ENCODE measurements at places on chromosomes 3 and 15.

GRCh38 chr3:157159037-157159761, 748 bp downstream of the CCNL1 start:
- H3K4me1 ChIP-seq: peaks cover 16% of the 10 kb centered on the region
- H3K36me3 ChIP-seq: peaks cover 29% of the 10 kb centered on the region
- H3K27ac ChIP-seq: peak overlapping the region; percentile 100

DNA sequence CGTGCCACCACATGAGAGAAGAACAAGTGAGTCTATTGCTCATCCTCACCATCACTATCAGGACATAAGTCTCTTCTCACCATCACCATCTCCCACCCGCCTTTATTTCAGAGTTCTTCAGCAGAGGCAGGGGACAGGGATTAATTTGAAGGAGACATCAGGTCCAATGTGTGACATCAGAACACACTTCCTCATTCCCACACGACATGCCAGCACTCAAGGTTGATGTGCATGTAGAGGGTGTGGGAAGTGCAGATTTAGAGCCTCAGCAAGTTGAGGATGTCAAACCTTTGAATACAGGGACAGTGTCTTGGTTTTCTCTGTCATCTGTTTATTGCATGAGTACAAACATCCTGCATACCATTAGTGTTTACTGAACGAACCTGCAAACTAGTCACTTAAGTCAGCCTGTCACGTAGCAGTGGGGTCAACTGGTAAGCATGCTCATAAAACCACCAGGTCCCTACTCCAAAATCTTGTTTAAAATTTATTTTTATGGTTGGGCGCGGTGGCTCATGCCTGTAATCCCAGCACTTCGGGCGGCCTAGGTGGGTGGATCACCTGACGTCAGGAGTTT, 104.4 kb downstream of the MYLK start:
- no peak for DNase-seq
- no peak overlapping the region for H3K27ac ChIP-seq
- no peaks in the 10 kb centered on the region for H3K36me3 ChIP-seq
- H3K27me3 ChIP-seq: no peaks in the 10 kb centered on the region
- no peak overlapping the region for H3K4me3 ChIP-seq
- H3K4me1 ChIP-seq: peaks cover 18% of the 10 kb centered on the region

GRCh38 chr3:32557640-32558352, 12.9 kb downstream of the DYNC1LI1 start:
- H3K27me3 ChIP-seq: no peaks in the 10 kb centered on the region
- H3K4me1 ChIP-seq: no peaks in the 10 kb centered on the region
- DNase-seq: no peak

DNA sequence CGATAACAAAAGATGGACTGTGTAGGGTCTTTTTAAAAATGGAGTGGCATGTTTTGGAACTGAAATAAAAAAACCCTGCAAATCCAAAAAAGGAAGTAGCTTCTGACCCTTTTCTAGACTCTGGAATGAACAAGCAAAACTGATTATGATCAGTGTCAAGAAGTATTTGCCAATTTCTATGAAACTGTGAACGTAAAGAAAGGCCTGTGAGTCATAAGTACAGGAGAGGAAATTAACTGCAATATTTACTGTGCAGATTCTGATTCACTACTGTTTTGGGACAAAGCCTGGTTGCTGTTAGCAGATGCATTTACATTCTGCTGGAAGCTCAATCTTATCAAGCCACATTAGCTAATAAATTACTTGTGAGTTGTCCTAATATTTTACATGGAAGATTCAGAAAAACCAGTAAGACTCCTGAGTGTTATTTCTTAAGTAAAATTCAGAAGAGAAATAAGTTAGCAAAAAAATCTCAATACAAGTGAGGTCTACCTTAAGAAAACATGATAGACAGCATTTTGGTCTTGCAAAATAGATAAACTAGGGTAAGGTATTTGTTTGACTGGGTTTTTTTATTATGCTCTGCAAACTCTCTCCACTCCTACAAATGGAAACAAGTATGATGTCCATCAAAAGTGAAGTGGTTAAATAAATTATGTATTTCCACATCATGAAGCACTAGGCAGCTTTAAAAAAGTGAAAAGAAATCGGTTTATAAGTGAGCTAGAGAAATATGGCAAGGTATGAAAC, 90.2 kb upstream of the LMOD3 start:
- H3K27ac ChIP-seq: peak overlapping the region; percentile 45
- no peak for DNase-seq
- H3K4me1 ChIP-seq: peaks cover 4% of the 10 kb centered on the region
- H3K36me3 ChIP-seq: peaks cover 16% of the 10 kb centered on the region

GRCh38 chr15:49919034-49919433, 200.0 kb downstream of the ATP8B4 start:
- H3K4me1 ChIP-seq: no peaks in the 10 kb centered on the region
- no peak overlapping the region for H3K4me3 ChIP-seq
- no peaks in the 10 kb centered on the region for H3K27me3 ChIP-seq
- H3K36me3 ChIP-seq: no peaks in the 10 kb centered on the region

- H3K4me1 ChIP-seq: no peaks in the 10 kb centered on the region
- no peak overlapping the region for H3K27ac ChIP-seq
- H3K27me3 ChIP-seq: no peaks in the 10 kb centered on the region
- no peaks in the 10 kb centered on the region for H3K36me3 ChIP-seq
- no peak for DNase-seq
- H3K4me3 ChIP-seq: no peak overlapping the region
Observed at GRCh38 chr3:70620367-70620766, 307.9 kb upstream of the MDFIC2 start.

DNA sequence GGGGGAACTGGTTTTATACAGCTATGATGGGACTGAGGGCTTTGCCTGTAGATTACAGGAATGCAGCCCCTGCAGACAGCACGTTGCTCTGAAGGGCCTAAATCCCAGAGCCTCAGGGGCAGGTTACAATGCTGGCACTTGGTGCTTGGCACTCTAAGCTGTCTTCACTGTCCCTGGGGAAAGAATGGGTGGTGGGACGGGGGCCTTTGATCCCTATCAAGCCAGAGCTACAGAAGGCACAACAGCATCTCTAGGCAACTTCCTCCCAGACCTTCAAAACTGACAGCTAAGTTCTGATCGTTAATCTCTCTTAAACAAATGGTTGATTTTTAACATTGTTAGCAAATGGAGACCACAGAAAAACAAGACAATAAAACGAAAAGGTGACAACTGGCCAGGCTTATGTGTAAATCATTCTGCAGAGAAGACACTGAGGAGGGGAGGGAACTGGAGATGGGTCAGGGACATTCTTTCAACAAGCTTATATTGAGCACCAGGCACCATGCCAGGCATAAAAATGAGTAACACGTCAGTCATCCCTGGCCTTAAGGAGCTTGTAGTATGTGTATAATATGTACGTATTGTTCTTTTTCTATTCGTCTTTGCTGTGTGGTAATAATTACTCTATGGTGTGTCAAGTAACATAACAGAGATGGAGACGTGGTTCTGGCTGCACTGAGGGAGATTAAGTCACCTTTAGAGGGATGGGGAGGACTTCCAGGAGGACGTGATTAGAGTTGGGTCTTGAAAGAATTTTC, 49.1 kb downstream of the CA12 start:
- no peaks in the 10 kb centered on the region for H3K36me3 ChIP-seq
- no peaks in the 10 kb centered on the region for H3K4me1 ChIP-seq
- no peak overlapping the region for H3K27ac ChIP-seq
- no peaks in the 10 kb centered on the region for H3K27me3 ChIP-seq

GRCh38 chr3:182035324-182035723, 323.6 kb downstream of the SOX2 start:
- H3K27ac ChIP-seq: no peak overlapping the region
- H3K36me3 ChIP-seq: no peaks in the 10 kb centered on the region
- H3K4me1 ChIP-seq: no peaks in the 10 kb centered on the region
- H3K4me3 ChIP-seq: no peak overlapping the region
- no peak for DNase-seq

DNA sequence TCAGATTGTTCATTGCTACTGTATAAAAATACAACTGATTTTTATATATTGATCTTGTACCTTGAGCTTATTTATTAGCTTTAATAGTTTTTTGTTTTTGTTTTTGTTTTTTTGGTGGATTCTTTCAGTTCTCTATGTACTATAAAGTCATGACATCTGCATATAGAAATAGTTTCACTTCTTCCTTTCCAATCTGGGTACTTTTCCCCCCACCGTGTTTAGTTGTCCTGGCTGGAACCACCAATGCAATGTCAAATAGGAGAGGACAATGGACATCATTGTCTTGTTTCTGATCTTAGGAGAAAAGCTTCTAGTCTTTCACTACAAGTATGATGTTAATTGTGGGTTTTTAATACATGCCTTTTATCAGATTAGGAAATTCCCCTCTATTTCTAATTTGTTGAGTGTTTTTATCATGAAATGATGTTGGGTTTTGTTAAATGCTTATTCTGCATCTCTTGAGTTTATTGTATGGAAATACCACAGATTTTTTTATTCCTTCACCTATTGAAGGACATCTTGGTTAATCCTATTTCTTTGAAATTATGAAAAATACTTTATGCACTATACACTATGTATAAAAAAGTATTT, 2.8 kb upstream of the XCR1 start:
- no peak for DNase-seq
- no peak overlapping the region for H3K4me3 ChIP-seq
- no peaks in the 10 kb centered on the region for H3K4me1 ChIP-seq
- H3K36me3 ChIP-seq: no peaks in the 10 kb centered on the region

All from large intestine (tissue), 12 donors.